ENCODE measurements at places on chromosomes 11 and 22. TPM values are rescaled to one million over a fixed set of nuclear protein-coding genes. Genes with fewer than 3 reads are reported as not detected.

The OVCH2 gene
- not detected for total RNA-seq

DNA sequence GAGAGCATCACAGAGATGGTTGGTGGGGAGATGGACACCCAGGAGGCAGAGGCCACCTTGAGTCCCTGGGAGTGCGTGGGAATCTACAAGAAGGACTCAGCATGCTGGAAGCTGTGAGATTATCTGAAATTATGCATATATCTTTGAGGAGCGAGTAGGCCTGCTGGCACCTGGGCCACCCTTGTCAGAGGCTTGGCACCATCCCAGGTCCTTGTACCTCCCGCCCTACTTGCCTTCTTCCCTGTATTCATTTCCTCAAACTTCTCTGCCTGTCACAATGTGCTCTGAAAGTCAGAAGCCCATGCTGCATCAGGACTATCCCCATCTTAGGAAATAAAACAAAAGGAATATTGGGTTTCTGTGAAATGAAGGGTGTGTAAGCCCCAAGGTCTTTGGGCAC is 133.0 kb upstream of the CSNK2A3 start:
- DNase-seq, result peak; percentile 77

DNA sequence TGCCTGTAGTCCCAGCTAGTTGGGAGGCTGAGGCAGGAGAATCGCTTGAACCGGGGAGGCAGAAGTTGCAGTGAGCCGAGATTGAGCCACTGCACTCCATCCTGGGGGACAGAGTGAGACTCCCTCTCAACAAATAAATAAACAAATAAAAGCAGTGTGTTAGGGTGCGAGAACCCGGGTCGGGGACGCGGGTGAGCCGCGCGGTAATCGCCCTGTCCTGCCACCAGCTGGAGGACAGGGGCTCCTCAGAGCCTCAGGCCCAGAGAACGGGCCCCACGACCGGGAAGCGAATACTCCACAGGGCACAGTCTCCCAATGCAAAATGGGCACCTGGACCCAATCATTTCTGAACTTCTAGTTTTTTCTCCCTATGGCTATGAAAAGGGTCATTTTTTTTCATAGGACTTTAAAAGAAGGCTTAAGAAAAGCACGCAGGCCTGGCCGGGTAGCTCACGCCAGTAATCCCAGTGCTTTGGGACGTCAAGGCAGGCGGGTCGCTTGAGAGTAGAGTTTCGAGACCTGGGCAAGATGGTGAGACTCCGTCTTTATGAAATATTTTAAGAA is 744 bp upstream of the MCM5 start:
- DNase-seq, result no peak

DNA sequence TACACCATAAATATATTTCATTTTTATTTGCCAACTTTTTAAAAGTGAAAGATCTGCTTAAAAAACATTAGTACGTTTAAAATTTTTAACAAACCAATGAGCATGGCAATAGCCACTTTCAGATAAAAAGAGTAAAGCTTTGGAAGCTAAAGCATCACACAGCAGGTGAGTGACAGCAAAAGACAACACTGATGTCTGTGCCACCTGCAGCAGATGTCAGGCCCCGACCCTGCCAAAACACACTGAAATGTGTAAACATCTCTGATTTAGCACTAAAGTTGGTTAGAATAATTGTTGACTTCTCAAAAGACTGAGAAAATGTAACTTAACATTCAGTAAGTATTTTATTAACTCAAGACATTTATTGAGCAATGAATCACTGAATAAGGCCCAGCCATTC is 232.9 kb downstream of the DLG2 start:
- no peak for DNase-seq

DNA sequence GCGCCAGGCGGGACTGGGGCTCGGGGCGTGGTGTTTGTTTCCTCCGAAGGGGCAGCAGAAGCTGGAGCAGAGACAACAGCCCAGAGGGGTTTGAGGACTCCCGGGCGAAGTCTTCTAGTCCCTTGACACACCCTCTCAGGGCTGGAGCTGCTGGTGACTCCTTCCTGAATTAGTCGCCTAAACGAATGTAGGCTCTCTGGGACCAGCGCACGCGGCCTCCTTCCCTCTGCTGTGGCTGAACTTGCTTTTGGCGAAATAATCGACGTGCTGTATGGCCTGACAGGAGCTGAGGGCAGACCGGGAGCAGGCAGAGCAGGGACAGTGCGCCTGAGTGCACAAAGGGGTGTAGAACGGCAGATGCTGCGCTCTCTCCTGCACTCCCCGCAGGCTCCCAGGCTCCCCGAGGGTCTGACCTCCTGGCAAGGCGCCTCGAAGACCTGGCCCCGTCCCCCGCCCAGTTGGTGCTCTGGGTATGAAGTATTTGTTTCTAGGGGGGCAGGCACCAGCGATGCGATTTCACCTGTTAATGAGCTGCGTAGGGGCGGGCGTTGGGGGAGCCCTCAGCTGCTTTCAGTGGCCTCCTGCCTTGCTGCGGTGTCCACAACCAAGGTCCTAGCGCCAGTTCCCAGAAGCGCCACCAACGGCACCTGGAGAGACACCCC is 5.3 kb downstream of the SLC17A6 start:
- DNase-seq, result peak; percentile 19

The NPAS4 gene
- not detected for total RNA-seq

DNA sequence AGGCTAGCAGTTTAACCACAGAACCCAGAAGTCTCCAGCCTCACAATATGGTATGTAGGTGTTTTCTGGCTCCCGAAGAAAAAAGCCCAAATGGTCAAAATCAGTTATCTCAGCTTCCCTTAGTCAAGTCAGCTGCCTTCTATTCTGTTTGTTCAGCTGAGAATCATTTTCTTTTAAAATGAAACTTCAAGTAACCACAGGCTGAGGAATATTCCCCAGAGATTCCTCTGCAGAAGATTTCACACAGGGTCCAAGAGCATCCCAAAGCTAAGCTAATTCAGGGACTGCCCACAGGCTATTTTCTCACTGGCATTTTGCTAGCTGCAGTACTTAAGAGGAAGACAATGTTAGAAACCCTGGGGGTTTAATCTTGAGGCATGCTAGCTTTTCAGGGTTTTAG is 977.0 kb upstream of the CHORDC1 start:
- DNase-seq, result no peak

GRCh38 chr11:836700-837099 is 3.9 kb downstream of the CD151 start:
- DNase-seq, result no peak

DNA sequence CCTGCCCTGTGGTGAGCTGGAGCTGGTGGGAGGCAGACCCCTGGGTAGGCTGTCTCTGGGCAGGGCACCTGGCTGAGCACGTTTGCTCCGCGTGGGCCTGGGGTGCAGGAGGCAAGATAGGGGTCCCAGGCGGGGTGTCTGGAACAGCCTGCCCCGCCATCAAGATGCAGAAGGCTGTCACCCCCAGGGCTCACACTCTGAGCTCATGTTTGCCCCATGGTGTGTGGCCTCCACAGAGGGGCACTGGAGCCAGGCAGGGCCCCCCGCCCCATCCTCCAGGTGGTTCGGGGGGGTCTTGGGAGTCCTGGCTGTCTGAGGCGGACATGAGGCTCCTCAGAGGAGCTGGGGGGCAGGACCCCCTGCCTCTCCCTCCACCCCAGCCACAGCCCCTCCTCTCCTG is 28.9 kb upstream of the CARS1 start:
- DNase-seq, result no peak

- no peak for DNase-seq
These were observed 318.5 kb downstream of the JRKL start for GRCh38 chr11:96708219-96708878.

DNA sequence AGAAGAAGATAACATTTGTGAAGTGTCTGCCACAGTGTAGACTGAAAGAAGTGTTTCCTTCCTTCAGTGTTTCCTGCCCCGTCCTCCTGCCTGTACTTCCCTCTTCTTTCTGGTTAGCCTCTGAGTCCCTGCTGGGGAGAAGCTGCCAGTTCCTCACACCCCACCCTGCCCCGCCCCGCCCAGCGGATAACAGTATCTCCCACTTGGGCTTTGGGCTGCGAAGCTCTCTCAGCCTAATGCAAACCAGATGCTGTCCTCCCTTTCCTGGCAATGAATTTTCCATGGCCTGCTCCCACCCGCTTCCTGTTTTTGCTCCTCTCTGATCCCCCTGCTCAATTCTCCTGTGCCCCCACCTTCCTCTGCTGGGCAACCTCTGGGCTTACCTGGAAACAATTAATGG is 5.2 kb upstream of the RAB3IL1 start:
- peak; percentile 79 for DNase-seq

The SMDT1 gene
- total RNA-seq, result 102 TPM

The ROM1 gene
- total RNA-seq, result 2.7 TPM

- DNase-seq, result no peak
These were observed 52.2 kb downstream of the ANO5 start for GRCh38 chr11:22244986-22245592.

The ZDHHC13 gene
- total RNA-seq, result 27.2 TPM

DNA sequence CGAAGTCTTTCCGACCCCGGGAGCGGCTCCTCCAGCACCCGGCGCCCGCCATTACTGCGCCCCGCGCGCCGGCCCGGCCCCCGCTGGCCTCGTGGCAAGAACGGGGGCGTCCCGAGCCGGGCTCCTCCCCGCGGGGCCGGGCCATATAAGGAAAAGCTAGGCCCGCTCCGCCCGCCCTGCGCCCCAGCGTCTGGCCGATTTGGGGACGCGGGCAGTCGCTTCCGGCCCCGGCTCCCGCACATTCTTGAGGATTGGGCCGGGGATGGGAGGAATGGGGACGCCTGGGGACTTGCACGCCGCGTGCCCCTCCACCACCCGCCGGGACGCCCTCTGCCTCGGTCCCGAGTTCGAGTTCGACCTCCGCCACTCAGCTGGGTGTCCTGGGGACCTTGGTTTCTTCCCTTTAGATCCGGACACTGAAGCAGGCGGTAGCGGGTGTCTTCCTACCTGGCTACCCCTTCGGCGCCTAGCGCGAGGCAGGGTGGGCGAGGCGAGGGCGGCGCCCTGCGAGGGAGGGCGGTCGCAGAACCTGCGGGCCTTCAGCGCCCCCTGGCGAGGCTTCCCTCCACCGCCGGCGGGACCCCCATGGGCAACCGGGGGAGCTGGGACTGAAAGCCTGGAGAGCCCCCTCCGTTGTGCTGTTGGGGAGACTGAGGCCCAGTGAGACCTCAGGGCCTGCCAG is 3.8 kb downstream of the SMTN start:
- peak; percentile 90 for DNase-seq

GRCh38 chr11:13368041-13368446 is 90.5 kb downstream of the BMAL1 start:
- no peak for DNase-seq

- no peak for DNase-seq
These were observed 24.3 kb downstream of the ATG13 start for GRCh38 chr11:46641639-46642038.

DNA sequence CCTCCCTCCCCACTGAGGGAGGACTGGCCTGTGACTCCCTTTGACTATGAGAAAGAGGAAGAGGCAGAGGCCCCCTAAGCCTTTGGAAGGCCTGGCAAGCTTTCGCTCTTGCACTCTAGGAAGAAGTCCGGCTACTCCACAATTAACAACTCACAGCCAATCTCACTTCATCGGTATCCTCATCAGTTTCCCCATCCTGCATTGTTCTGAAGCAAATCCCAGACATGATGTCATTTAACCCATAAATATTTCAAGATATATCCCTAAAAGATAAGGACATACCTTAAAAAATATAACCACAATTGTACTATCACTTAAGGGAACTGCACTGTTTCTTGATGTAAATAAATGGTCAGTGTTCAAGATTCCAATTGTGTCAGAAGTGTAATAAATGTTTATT is 63.1 kb downstream of the CWC15 start:
- DNase-seq, result no peak

The DLG2 gene
- 11.1 TPM for total RNA-seq

DNA sequence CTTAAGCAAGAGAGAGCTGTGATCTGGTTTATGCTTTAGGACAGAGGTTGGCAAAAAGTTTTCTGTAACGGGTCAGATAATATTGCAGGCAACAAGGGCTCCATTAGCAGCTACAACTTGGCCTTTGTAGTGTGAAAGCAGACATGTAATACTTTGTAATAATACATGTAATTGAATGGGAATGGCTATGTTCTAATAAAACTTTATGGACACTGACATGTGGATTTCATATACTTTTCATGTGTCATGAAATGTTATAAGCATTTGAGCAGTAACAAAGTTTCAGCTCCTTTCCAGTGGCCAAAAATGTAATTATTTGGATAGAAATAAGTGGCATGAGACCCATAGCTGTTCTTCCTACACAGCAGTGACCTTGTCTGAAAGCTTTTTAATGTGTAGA is 3.1 kb downstream of the DYNC2H1 start:
- DNase-seq, result no peak

- no peak for DNase-seq
These were observed 33.0 kb downstream of the SAMM50 start for GRCh38 chr22:43988116-43988820.

GRCh38 chr11:87081358-87081757 is 43.6 kb downstream of the TMEM135 start:
- no peak for DNase-seq

GRCh38 chr11:2221591-2221990 is 48.8 kb downstream of the ASCL2 start:
- no peak for DNase-seq

DNA sequence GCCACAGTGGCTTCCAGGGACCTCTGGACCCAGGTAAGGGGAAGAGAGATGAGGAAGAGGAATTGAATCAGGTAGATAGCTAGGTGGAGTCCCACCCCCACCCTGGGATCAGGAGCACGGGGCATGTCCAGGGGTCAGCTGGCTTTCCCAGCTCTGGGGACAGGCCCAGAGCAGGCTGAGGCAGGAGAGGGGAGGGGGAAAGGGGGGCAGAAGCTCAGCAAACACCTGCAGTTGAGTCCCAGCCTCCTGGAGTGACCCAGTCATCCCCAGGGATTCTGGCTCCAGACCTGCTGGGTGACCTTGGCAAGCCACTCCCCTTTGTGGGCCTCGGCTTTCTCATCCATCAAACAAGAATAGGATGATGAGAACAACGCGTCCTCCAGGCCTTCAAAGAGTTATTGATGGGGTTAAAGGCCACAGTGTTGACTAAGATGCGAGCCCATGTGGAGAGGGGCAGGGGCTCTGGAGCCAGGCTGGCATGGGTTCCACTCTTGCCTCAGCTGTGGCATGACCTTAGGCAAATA is 16.0 kb downstream of the STARD10 start:
- DNase-seq, result peak; percentile 48

The VSTM5 gene
- 1.8 TPM for total RNA-seq

DNA sequence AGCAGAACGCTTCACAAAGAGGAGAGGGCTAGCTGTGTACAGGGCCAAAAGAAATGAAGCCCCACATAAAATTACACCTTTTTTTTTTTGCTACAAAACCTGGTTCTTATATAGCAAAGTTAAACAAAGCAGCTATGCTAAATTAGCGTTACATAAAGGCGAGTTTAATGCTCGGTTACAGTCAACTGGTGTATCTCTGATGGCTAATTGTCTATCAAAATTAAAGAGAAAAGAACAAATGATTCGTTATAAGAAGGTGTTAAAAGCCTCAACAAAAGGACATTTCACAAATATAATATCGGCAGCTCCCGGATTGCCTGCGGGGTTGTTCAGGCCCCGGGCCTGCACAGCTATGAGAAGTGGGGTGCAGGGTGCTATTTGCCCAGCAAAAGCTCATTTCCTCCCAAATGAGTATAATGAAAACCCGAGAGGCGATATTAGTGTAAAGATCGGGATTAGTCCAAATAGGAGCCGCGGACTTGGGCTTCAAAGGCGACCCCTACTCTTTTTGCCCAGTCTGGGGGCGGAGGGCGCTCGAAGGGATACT is 13.3 kb upstream of the PAX6 start:
- no peak for DNase-seq

GRCh38 chr11:45097721-45098493 is 48.5 kb upstream of the PRDM11 start:
- peak; percentile 53 for DNase-seq
